ENCODE measurements at places on chromosomes 5 and 9.

DNA sequence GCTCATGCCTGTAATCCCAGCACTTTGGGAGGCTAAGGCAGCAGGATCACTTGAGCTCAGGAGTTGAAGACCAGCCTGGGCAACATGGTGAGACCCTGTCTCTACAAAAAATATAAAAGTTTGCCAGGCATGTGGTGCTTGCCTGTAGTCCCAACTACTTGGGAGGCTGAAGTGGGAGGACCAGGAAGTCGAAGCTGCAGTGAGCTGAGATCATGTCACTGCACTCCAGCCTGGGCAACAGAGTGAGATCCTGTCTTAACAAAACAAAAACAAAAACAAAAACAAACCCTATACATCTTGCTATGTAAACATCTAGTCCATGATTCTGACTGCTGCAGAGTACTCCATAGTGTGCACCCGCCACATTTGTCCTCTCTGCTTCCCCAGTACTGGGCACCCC is 19.8 kb upstream of the PPP2CA start:
- DNase-seq = no peak

GRCh38 chr9:99167119-99167518 is 54.6 kb downstream of the ALG2 start:
- no peak for DNase-seq

DNA sequence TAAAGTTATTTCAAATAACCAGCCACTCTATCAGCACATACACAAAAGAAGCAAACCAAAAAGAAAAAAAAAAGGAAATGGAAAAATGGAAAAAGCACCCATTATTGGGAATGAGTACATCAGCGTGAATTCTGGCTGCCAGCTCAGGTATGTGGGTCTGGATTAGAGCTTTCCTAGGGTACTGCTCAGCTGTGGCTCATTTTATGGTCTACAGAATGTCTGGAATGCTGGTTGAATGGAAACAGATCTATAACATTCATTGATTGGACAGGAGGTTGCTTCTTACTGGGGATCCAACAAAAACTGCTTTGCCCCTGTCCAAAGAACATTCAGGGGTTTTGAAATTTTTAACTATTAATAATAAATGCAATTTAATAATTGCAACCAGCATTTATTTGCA is 3.9 kb upstream of the CAST start:
- no peak for DNase-seq

GRCh38 chr5:58902305-58902704 is 319.4 kb downstream of the RAB3C start:
- no peak for DNase-seq

DNA sequence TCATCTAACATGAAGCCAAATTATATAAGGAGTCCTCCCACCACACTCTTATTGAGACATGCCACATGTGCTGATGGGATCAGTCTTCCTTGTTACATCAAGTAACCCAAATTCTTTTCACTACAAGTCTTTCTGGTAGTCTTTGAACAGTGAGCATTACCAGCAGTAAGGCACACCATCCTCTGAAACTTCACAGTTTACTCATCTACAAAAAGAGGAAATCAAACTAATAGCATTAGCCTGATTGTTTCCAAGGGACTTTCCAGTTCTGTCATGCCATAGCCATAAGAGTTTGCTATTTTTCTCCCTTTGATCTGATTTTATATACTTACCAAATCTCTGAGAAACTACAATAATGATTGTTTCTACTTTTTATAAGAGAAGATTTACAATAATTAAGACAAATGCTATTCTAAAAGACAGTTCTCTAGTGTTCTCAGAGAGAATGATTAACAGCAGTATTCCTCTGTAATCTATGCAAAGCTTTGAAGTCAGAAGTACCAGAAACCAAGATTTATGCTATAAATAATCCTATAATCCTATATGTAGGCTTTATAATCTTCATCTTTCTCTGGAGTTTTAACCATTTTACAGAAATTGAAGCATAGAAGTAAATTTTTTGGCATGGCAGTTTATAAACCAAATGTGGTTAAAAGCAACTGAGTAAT is 166.2 kb upstream of the ACO1 start:
- no peak for DNase-seq

GRCh38 chr5:72884892-72885291 is 68.4 kb downstream of the TNPO1 start:
- DNase-seq = no peak
